Substantia nigra (tissue), 51 donors: ENCODE measurements at places on chromosomes 2 and 18.

- DNase-seq = no peak
Observed at GRCh38 chr2:219205981-219206327, 628 bp upstream of the ZFAND2B start.

- no peak for DNase-seq
Observed at GRCh38 chr2:41970988-41971660, 76.7 kb upstream of the PKDCC start.

GRCh38 chr2:121818546-121818945 lies 63.1 kb downstream of the TSN start:
- no peak for DNase-seq

DNA sequence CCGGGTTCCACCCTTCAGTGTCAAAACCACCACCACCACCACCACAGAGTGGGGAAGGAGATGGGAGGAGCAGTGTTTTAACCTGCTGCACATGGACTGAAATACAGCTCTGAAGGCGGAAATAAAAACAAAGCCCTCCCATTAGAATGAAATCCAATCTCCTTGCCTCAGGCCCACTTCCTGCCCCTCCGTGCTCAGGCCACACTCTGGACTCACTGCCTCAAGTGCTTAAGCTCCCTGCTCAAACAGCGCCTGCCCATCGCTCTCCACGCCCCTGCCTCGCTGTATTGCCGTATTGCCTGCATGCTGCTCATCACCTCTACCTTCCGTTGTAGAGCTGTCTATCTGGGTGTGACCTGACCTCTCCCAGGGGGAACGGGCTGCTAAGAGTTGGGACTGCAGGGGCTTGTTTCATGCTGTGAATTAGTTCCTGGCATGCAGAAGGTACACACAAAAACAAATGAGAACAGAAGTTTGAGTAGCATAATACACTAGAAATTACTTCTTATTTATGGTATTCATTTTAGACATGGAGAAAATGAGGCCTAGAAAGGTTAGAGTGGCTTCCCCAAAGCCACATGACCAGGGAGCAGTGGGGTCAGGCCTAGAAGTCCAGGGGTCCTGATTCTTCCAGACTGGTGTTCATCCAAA lies 31.6 kb upstream of the NEB start:
- no peak for DNase-seq

DNA sequence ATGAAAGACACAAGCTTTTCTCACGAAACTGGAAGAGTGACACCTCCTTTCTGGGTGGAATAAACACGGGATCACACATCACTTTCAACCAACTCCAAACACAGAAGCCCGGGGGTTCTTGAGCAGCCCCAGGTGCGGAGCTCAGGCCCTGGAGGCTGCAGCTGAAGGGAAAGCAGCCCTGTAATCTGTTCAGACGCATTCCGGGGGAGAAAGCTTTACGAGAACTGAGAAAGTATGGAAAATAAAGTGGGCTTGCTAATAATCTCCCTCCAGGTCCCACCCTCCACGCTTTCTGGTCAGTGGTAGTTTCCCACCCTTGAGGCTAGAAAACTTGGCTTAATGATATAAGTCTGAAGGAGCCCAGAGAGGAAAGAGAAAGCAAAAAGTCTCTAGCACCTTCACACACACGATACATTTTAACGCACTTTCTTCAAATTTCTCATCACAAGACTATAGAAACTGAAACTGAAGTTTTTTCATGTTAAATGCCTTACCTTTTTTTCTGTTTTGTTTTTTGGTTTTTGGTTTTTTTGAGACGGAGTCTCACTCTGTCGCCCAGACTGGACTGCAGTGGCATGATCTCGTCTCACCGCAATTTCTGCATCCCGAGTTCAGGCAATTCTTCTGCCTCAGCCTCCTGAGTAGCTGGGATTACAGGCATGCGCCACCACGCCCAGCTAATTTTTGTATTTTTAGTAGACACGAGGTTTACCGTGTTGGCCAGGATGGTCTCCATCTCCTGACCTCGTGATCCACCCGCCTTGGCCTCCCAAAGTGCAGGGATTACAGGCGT lies 141.3 kb downstream of the AFF3 start:
- no peak for DNase-seq

GRCh38 chr2:109143214-109144187 lies 14.5 kb downstream of the SH3RF3 start:
- DNase-seq = no peak

GRCh38 chr2:81545626-81546025 lies 1241.1 kb upstream of the LRRTM1 start:
- DNase-seq = no peak

- no peak for DNase-seq
Observed at GRCh38 chr18:27202741-27203140, 17.6 kb upstream of the CHST9 start.

GRCh38 chr2:238107525-238108422 lies 7.6 kb downstream of the ESPNL start:
- no peak for DNase-seq

DNA sequence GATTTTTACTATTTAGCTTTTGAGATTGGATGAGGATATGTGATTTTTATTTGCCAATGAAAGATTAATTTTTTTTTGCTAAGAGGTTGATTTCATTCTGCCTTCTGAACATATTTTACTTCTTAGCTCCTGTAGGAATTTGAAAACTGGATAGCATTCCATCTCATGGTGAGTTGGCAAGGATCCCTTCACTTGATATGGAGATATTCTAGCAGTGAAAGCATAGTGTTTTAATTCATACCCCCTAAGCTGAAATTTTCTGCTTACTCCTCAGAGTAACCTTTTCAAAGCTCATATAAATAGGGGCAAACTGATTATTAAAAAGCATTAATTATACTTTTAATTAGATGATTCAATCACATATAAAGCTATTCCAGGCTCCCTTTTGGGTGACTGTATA lies 61.0 kb upstream of the KCNJ3 start:
- DNase-seq = no peak

DNA sequence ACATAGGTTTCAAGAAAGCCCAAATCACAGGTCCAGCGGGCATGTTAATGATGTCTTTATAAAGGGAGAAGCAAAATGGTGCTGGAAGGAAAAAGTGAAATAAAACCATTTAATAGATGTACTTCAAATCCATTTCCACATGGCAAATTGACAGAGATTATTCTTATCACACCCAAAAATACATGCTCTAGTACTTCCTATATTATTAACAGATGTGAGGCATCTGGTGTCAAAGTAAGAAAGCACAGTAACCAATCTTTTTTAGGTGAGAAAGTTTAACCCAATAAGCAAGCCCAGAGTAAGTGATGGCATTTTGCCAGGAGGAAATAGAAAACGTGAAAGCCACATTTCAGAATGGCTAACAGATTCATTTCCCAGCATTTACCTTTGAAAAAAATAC lies 128.0 kb downstream of the ABCA12 start:
- no peak for DNase-seq

- DNase-seq = peak; percentile 52
Observed at GRCh38 chr2:96509114-96509846, 4.1 kb upstream of the NEURL3 start.

DNA sequence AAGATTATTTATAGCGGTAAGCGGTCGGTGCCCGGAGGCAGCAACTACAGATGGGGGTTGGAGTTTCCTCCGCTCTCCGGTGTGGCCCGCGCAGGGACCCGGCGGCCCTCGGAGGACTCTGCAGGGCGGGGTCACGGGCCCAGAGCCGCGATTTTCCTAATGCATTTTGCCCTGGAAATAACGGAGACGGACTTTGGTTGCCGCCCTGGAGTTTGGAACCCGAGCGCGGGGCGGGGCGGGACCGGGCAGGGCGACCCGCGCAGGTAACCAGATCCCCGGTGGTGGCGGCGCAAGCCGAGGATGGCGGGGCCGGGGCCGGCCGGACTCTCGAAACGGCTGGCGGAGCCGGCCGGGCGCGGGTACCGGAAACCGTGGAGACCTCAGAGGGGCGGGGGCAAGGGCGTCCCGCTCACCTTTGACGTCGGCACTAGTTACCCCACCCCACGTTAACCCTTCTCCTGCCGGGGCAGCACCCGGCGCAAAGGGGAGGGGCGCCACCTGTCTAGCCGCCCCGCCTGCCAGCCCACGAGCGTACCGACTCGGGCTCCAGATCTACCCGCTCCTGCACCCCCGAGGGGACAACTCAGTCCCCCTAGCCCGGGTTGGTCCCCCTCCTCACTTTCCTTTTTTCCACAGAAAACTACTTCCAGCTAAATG lies 2.9 kb downstream of the CYP26B1 start:
- DNase-seq = peak; percentile 27

DNA sequence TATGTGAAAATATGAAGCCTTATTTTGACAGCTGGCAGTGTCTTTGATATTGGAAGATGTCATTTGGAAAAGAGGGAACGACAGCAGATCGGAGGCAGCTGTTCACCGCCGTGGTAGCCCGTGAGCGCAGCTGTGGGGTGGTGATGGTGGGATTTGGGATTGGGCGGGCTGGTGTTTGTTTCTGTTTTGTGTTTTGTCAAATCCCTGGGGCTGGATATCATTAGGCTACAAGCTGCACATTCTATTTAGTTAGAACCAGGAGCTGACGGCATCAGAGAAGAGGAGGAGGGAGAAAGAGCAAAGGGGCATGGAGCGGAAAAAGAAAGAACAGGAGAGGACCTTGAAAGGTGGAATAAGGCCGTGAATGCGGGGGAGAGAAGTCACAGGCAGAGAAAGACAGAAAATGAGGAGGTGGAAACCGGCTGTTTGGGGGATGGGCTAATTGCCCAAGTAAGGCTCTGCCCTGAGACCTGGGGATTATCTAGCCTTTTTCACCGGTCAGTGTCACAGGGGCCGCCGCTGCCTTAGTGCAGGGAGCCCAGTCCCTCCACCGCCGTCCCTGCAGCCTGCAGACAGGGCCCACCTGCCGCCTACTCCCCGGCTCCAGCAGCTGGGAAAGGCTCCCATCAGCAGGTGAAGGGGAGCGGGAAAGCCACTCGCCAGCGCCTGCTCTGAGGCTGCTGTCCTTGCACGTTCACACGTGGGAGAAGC lies 88.0 kb downstream of the ZCCHC2 start:
- no peak for DNase-seq

GRCh38 chr2:160977376-160977775 lies 182.9 kb upstream of the TANK start:
- DNase-seq = no peak

GRCh38 chr2:214341646-214342045 lies 69.2 kb upstream of the VWC2L start:
- DNase-seq = no peak

GRCh38 chr2:17258861-17259260 lies 259.4 kb downstream of the RAD51AP2 start:
- no peak for DNase-seq

DNA sequence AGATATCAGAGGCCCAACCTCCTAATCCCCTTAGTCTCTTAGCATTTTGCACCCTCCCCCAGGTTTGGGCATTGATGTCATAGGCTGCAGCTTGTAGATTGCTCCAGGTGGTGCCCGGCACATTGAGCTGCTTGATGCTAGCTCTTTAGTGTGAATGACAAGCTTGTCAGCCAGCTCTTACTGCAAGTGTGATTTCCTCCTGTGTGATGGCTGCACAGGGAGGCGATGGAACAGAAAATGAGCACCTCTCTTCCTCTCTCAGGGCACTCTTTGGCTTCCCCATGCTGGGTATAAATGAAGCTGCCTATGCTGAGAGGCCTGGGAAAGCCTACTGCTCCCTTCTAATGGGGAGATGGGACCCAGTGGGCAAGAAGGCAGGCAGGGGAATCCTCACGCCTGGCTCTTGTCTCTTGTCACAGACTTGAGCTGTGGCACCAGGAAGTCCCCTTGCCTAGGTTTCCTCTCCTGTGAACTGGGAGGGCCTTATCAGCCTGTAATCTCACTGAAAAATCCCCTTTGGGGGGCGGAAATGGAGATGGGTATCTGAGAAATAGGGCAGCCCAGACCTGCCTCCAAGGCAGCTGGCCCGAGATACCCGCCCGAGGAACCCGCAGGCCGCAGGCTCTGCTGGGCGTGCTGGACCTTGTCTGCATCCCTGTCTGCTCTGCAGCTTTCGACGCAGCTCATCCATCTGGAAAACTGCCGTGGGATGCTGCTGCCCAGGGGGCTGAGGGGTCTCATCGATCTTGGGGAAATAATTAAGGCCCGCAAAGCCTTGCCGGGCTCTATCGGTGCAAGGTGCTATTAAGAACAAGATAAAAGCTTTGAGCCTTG lies 163.5 kb upstream of the CXCR4 start:
- DNase-seq = no peak

GRCh38 chr2:8850845-8851487 lies 13.6 kb upstream of the KIDINS220 start:
- DNase-seq = no peak

DNA sequence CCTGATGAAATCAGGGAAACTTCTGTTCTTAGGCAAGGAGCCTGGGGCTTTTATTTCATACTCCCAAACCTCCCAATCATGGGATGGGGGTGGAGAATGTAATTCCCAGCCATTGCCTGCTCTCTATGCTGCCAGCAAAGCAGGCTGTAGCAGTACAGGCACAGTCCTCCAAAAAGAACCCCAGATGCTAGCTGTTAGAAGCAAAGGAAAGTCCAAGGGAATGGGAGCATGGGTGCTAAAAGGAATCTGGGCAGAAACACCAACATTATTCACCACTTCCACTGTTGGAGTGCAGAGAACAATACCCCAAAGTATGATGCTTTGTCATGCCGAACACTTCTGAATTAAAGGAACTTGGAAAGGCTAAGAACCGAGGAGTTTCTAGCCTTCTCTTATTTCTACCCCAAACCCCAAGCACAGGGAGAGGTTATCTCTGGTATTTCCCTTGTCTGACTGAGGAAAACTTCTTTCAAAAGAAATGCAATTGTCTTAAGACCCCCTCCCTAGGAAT lies 24.7 kb downstream of the MDH1 start:
- DNase-seq = no peak

- no peak for DNase-seq
Observed at GRCh38 chr2:197972061-197972460, 167.7 kb downstream of the PLCL1 start.

DNA sequence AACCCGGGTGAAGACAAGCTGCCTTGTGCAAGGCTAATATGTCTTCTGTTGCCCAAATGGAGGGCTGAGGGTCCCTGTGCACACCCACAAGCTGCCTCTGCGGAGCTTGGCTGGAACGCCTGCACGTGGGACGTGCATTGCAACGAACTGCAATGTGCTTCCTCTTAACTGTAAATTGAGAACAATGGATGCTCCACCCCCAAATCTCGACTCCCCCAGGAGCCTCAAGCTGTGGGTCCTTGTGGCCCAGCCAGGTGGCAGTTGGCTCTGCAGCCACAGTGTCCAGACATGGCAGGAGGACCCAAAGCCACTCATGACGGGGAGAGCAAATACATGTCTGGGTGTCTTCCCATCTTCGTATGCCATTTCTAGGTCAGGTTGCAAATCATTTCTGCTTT lies 90.1 kb downstream of the TWIST2 start:
- DNase-seq = no peak
